ENCODE measurements at places on chromosomes 11 and 22.
A peak's percentile ranks its signal among the peaks of the same experiment; 100 is the strongest.

DNA sequence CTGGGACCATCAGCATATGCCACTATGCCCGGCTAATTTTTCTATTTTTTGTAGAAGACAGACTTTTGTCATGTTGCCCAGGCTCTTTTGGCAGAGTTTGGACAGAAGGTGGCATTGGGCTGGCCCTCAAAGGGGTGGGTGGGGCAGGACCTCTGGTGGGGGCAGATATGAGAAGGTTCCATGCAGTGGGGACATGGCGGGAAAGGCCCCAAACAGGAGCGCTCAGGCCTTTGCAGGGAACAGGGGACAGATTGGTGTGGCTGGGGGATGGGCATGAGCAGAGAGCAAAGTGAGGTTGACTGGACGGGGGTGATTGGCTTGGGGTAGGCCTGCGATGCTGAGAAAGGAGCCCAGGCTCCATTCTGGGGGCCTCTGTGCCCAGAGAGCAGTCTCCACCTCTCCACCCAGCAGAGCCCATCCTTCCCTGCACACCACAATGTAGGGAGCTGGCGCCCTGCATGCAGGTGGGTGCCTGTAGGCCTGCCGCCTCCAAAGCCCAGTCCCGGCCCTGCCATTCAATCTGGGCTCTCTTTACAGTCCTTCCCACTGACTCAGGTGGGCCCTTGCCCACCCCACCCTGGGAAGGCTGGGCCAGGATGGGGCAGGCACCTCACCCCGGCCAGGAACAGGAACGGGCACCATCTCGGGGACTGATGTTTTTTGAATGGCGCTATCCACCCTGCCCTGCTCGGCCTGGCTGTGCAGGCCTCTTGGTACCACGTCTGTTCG is 98.7 kb downstream of the MORC2 start:
- no peak for DNase-seq

DNA sequence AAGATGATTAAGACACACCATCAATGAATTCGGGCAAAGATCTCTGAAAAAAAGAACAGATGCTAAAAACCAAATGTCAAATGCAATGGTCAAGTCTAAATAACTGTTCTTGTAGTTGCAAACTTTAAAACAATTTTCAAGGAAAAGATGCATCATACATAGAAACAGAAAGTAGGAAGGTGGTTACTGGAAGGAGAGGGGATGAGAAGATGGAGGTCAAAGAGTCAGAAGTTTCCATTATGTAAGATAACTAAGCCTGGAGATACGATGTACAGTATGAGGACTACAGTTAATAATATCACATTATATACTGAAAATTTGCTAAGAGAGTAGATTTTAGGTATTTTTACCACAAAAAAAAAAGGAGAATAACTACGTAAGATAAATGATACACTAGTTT is 27.1 kb downstream of the CWF19L2 start:
- DNase-seq = no peak

GRCh38 chr22:45852826-45853225 is 124.1 kb downstream of the WNT7B start:
- no peak for DNase-seq

DNA sequence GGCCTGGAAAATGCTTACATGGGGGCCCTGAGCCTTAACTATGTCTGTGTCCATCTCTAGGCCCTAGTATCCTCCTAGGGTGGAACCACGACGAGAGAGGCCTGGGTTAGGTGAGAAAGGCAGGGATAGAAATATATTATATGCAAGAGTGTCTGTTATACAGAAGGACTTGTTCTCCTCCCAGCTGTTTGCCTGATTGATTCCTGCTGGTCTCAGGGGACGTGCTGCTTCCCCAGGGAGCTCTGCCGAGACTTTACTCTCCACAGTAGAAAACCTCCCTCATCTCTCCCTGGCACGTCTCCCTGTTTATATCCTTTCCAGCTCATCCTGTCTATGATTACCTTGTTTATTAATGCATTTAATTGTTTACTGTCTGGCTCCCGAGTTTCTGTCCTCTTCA is 132.6 kb downstream of the MIAT start:
- no peak for DNase-seq

DNA sequence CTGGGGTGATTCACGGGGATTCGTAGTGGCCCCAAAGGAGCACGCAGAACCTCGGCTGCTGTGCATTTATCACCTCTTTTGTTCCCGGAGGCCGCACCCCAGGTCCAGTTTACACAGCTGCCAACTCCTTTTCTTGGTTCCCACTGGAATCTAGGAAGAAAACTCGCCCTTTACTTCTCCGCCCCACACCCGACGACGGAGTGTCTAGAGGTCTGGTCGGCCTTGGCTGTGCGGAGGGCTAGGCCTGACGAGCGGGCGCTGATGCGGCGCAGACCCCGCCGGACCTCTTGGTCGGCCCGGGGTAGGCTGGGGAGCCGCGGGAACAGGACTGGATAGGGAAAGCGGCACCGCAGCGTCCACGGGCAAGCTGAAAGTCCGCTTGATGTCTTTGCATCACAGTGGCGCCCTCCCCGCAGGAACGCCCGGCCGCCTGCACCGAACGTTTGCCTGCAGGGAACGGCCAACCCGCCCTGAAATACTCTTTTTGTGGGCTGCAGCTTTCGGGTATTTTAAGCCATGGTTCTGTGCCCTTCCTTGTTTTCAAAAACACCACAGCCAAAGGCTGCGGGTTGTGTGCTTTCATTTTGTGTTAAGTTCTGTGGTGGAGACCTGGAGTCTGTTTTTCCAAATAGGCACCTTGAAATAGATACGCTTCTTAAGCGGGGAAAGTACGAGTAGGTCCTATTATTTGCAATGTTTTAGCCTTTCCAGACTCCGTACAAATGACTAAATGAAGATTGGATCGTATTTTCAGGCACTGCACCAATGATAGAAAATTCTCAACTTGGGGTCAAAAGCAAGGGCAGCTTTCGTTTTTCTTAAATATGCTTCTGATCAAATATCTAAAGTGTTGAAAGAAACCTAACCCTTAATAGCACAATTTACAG is 829 bp upstream of the ZBED5 start:
- DNase-seq = peak; percentile 41

DNA sequence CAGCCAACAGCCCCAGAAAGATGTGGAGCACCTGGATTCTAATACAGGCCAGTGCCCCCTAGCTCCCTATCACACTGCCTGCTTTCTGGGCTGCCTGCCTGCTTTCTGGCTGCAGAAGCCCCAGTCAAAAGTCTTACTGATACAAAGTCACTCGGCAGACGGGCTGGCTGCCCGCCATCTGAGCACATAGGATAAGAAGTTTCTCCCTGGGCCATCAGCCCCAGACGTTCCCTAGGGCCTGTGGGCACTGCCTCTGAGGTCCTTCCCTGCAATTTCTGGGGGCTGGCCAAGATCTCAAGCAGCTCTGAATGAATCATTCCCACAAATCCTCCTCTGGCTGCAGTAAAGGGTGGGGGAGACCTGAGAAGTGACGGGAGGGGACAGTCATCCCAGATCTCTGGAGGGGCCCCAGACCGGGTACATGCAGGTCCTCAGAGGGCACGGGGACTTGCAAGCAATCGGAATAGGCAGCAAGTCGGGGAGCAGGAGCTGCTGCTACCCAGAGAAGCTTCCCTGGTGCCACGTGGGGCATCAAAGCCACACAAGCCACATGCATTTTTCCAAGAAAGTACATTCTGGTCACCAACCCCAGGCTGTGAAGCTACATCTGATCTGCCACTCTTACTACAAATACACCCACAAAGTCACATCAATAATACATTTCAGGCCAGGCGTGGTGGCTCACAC is 4.7 kb downstream of the TPST2 start:
- no peak for DNase-seq

DNA sequence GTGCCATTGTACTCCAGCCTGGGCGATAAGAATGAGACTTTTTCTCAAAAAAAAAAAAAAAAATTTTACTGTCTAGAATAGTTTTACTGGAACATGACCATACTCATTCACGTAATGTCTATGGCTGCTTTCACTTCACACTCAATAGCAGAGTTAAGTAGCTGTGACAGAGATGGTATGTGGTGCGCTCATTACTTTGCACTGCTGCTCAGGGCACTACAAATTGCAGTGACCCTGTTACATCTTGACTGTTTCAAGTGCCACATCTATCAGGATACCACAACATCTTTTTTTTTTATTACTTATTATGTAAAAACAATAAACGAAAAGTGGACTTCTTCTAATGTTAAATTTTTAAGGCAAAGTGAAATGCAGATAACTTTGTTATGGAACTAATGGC is 110.3 kb downstream of the ARHGAP20 start:
- DNase-seq = no peak

- DNase-seq = peak; percentile 40
Measured at GRCh38 chr11:57641011-57641807, 8.5 kb downstream of the YPEL4 start.

- no peak for DNase-seq
Measured at GRCh38 chr11:126345759-126346585, 9.5 kb upstream of the ST3GAL4 start.

- no peak for DNase-seq
Measured at GRCh38 chr11:131889146-131889577, 518.7 kb downstream of the NTM start.

DNA sequence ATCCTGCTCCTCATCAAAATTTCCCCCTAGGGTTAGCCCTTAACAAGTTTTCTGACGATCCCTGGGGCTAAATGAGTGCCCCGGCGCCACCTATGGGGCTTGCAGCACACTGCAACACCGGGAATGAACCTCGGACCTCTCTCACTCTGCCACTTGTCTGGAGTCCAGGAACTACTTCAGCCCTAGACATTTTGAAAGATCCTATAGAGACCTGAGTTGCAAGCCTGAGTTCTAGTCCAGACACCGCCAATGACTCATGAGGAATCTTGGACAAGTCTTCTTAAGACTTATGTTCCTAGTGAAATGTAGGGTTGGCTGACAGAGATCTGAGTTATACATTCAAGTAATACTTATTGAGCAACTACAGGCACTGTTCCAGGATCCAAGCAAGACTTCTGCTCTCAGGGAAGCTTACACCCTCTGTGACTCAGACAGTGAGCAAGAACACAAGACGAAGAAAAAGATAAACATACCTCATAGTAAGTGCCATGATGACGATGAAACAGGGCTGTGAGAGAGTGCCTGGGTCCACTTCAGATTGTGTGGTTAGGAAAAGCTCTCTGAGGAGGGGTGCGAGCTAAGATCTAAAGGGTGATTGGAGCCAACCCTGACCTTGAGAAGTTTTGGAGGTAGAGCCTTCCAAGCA is 10.2 kb upstream of the STK33 start:
- peak; percentile 35 for DNase-seq

DNA sequence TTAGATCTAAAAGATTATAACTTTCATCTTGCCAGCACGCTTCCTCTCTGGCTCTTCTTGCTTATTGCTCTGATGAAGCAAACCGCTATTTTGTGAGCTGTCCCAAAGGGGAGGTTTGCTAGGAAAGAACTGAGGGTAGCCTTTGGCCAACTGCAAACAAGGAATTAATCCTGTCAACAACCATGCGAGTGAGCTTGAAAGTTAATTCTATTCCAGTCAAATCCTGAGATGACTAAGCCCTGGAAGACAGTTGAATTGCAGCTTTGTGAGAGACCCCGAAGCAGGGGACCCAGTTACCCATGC is 10.3 kb upstream of the RNF141 start:
- DNase-seq = no peak

- peak; percentile 31 for DNase-seq
Measured at GRCh38 chr22:37623075-37624016, 14.7 kb downstream of the GGA1 start.

- no peak for DNase-seq
Measured at GRCh38 chr11:17572791-17573460, 25.9 kb downstream of the OTOG start.

GRCh38 chr11:115083144-115083806 is 404.9 kb downstream of the NXPE2 start:
- DNase-seq = no peak

- no peak for DNase-seq
Measured at GRCh38 chr11:31798554-31799434, 12.3 kb downstream of the PAX6 start.

- DNase-seq = no peak
Measured at GRCh38 chr11:124740277-124740882, 638 bp downstream of the NRGN start.

DNA sequence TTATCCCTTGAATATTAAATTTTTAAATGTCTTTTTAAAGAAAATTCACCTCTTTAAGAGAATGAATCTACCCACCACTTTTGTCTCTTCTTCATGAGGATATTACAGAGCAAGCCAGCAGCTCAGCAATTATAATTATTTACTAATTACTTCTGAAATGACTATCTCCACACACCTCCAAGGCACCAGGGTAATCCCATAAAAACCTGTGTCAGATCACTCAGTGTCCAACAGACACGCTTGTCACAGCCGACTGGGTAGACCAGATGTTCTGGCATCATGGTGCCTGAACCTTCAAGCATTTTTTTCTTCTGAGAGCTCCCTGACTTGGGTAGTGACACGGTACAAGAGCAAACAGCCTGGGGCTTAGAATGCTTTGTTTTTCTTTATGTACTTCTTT is 61.4 kb downstream of the EFCAB6 start:
- no peak for DNase-seq

- DNase-seq = no peak
Measured at GRCh38 chr11:66495401-66495854, 15.0 kb upstream of the BBS1 start.

DNA sequence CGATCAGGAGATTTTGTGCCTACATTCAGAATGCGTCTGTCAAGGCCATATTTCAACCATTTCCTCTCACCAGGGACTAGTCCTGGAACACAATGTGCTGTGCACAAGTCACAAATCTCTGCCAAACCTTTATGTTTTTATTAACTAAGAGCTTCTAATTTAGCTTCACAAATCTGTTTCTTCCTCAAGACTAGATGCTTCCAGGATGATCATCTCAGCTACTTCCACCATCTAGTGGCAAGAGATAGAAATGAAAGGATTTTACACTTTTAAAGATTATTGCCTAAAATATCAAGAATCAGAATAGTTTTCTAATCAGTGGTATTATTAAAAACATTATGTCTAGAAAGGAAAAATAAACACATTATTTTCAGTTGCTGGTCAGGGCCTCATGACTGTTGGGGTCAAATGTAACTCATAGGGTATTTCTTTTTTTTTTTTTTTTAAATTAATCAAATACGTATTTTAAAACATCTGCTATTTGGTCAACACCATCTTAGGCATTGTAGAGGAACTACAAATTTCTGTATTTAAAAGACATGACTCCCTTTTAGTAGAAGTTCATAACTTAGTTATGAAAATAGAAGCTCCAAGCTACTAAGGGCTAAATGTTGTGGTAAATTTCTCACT is 1102.6 kb downstream of the DLG2 start:
- DNase-seq = peak; percentile 50

DNA sequence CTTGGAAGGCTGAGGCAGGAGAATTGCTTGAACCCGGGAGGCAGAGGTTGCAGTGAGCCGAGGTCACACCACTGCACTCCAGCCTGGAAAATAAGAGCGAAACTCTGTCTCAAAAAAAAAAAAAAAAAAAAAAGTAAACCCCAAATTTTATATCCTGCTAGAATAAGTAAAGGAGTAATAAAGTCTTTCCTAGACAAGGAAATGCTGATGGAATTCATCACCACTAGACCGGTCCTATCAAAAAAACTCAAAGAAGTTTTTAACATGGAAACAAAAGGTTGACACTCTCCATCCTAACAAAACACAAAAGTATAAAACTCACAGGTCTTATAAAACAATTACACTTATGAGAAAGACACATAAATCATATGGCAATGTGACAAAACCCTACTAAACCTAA is 213.9 kb downstream of the SBF2 start:
- no peak for DNase-seq

- no peak for DNase-seq
Measured at GRCh38 chr11:44351898-44352498, 42.1 kb upstream of the ALX4 start.

- no peak for DNase-seq
Measured at GRCh38 chr11:128398517-128399250, 188.7 kb downstream of the ETS1 start.

GRCh38 chr11:15617126-15617525 is 502.4 kb downstream of the INSC start:
- no peak for DNase-seq

Data from HAP-1 (cell line).